ELF-1 (cell line): ENCODE measurements at places on chromosomes 1 and 21.

GRCh38 chr21:15095326-15095725 is 30.5 kb upstream of the NRIP1 start:
- DNase-seq, result no peak

- DNase-seq, result no peak
These were observed 10.7 kb upstream of the MAST2 start for GRCh38 chr1:45792744-45793143.

DNA sequence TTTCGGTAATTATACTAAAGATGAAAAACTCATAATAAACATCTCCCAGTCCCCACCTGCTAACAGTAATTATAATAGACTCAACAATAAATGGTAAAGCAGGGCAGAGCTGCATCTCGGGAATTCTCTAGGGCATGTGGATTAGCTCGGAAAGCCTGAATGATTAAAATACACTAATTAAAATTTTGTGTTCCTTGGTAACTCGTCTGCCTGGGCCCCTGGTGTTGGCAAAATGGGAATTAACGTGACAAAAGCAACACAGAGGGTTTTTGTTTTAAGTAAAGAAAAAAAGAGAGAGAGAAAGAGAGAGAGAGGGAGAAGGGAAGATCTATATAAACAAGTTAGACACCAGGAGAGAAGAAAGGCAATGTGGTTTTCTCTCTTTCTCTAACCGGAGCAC is 62.1 kb downstream of the CASZ1 start:
- no peak for DNase-seq

GRCh38 chr1:165494949-165495857 is 48.6 kb upstream of the LRRC52 start:
- DNase-seq, result peak; percentile 35

DNA sequence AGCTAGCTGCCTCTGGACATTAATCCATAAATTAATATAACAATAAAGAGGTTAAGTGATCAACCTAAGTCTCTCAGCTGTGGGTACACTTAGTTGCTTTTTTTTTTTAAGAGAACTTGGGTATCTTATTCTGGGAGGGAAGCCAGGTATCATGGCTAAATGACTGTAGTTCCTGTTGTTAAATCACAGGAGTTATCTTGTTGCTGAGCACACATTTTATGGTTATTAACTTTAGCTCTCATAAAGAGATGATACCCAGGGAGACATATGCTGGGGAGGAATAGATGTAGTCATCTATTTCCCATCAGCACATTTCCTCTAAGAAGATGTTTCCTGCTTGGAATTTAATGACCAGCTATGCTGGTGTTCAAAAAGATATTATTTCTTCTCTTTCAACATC is 227.8 kb downstream of the PTGER3 start:
- no peak for DNase-seq
